ENCODE measurements at places on chromosomes 16 and 17. TPM values are rescaled to one million over a fixed set of nuclear protein-coding genes. Genes with fewer than 3 reads are reported as not detected.

The TEX14 gene
- total RNA-seq = 0.32 TPM

The TBC1D3 gene
- total RNA-seq = not detected

The ABCC12 gene
- total RNA-seq = not detected

The KDM8 gene
- 3.0 TPM for total RNA-seq

The NPIPB13 gene
- total RNA-seq = 3.2 TPM

The ADORA2B gene
- 1.3 TPM for total RNA-seq

The SLC16A11 gene
- 1.1 TPM for total RNA-seq

The LIMD2 gene
- 7.5 TPM for total RNA-seq

Measured in cardiac septum (tissue), 1 donor.